CD4-positive, alpha-beta T cell treated with Interleukin-6 at 100 ng/mL for 8 hours (primary cell): ENCODE measurements at places on chromosomes 1 and 21.

DNA sequence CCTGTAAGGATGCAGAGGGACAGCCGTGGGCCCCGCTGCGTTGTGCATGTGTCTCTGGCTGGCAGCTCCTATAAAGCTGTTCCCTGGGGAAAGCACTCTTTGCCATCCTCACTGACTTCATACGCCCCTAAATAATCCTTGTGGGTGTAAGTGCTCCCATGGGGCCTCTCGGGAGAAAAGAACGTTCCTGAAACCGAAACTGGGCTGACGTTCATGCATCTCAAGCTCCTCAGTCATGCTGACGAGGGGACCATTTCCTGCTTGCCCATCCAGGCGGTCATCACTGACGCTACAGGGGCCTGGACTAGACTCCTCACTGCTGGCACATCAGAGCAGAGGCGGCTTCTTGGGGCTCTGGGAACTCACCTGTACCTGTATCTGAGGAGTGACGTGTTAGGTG is 73.1 kb upstream of the USP24 start:
- no peak for DNase-seq

- no peak for DNase-seq
Measured at GRCh38 chr1:81812712-81813111, 12.0 kb downstream of the ADGRL2 start.

DNA sequence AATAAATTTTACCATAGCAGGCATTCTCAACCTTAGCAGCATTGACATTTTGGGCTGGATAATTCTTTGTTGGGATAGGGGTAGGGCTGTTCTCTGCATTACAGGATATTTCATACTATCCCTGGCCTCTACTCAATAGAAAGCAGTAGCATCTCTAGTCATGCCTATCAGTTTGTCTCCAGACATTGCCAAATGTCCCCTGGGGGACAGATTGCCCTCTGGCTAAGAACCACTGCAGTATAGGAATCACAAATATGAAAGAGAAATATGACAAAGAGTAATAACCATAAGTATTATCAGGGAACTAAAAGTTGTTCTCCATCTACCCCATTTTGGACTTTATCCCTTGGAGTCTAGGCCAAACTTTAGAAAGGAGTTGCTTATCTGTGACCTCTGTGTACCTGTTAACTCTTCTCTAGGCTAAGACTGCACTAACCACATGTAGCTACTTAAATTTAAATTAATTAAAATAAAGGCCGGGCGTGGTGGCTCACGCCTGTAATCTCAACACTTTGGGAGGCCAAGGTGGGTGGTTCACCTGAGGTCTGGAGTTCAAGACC is 76.1 kb downstream of the AGO3 start:
- DNase-seq = no peak

GRCh38 chr1:118122234-118123004 is 62.6 kb downstream of the SPAG17 start:
- DNase-seq = no peak

DNA sequence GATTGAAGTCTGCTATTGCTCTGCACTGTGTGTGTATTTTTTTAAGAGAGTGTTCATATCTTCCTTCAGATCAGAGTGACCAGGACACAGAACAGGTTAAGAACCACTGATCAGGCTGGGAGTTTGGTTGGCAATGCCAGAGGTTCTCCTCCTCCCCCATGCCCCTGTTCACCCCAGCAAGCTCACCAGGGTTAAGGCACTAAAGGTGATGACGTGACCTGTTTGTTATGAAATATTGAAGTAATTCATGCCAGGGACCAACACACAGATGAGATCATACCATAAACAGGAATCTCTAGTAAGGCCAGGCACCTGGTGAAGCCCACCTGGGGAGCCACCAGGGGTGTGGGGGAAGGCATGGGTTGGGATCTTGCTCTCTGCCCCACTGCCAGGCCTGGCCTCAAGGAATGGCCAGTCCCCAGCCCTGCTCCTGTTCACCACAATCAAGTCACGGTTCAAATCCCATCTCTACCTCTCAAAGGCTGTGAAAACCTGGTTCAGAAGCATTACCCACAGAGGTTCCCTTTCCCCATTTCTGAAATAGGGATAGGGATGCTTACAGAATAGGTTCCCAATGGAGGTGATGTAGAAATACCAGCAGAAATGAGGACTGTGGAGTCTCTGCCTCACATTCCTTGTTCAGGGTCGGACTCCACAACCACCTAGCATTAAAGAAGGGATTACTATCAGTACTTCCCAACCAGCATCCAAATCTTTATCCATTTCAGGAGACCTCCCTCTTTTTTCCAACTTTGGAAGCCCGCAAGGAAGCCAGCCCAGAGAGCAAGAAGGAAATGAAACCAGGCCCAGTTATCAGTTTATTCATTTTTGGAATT is 2.4 kb downstream of the ID3 start:
- DNase-seq = no peak

DNA sequence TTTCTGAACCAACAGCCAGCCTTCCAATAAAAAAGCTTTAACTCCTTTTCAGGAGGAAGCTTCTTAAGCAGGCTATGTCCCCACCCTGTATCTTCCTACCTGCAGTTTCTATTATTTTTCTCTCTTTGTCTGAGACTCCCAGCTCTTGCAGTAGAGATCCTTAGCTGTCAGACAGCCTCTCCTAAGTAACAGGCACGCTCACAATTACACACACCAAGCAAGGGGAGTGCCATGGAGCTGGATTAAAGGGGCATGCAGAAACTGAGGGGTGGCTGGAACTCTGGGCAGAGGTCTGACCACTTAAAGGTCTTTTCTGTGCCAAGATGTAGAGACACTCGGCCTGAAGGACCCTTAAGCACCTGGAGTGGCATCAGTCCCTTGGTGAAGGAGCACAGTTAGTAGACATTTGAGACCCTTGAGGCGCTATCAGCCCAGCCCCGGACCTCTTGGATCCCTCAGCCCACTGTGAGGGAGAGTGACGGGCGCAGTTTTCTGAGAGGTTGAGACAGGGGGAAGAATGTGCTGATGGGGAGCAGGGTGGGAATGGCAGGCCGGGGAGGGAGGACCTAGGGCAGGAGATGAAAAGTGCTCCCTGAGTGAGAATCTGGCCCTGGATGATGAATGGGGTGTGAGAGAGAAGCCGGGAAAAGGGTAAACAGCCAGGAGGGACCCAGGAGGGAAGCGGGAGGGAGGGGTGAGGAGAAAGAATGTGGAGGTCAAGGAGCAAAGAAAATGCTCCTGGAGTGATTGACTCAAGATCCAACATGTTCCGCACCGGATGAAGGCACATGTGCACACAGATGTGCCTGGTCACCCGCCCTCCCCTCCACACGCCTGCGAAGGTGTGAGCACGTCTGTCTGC is 13.3 kb downstream of the PLXNA2 start:
- DNase-seq = no peak

DNA sequence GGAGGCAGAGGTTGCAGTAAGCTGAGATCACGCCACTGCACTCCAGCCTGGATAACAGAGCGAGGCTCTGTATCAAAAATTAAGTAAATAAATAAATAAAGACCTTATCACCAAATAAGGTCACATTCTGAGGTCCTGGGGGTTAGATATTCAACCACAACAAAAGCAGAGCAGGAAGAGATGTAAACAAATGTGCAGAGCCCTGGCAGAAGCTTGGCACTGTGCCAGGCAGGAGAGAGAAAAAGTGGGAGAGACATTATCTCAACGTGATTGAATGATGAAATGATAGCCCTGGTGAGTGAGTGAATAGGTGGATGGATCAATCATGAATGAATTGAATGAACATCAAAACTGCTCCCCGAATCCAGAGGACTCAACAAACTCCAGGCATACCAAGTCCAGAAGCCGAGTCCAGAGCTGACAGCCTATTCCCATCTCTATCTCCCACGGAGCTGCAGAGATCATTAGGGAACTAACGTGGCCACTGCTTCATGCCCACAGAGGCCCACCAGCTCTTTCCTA is 150.7 kb downstream of the TOMM20 start:
- no peak for DNase-seq

GRCh38 chr1:1915911-1916840 is 1.1 kb downstream of the CALML6 start:
- DNase-seq = no peak

DNA sequence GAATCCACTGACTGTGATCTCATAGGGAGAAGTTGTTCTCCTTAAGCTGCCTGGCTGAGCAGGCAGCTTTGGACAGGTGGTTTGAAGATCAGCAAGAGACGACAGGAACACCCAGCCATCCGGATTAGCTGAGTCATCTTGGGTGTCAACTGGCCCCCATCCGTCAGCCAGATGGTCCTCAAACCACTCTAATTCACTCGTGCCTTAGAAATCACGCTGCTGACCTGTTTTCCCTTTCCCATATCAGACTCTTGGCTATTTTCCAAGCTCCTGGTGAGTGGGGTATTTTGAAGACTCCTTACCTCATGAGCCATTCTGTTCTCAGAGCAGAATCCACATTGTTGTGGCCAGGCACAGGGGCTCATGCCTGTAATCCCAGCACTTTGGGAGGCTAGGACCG is 149.1 kb upstream of the L1TD1 start:
- no peak for DNase-seq

DNA sequence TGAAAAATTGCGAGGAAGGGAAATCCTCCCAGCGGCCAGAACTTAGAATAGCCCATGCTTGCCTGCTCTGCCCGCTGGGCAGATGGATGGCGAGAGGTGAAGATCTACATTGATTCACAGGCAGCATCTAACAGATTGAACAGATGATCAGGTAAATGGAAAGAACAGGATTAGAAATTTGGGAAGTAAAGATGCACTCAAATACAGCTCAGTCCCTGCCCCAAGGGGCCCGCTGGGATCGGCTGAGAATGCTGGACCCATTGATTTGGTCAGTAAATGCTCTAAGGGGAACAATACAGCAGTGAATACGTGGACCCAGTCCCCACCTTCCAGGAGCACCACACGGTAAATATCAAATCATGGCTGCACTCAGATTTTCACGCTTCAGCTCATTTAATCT is 248.2 kb downstream of the MATN1 start:
- DNase-seq = no peak

- DNase-seq = no peak
Measured at GRCh38 chr1:54339126-54339525, 67.1 kb downstream of the SSBP3 start.

DNA sequence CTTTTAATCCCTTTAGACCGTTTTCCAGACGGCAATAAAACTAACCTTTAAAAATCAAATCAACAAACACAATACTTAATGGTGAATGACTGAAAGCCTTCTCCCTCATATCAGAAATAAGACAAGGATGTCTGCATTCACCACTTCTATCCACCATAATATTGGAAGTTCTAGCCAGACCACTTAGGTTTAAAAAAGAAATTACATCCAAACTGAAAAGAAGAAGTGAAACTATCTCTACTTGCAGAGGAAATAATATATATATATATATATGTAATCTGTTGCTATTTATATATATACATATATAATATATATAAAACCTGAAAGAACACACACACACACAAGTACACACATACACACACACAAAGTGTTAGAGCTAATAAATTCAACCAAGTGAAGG is 100.4 kb downstream of the BRINP3 start:
- DNase-seq = no peak

GRCh38 chr21:43827015-43827611 is 37.7 kb downstream of the RRP1 start:
- DNase-seq = no peak

GRCh38 chr21:46187261-46187660 is 3.0 kb upstream of the SPATC1L start:
- DNase-seq = no peak

DNA sequence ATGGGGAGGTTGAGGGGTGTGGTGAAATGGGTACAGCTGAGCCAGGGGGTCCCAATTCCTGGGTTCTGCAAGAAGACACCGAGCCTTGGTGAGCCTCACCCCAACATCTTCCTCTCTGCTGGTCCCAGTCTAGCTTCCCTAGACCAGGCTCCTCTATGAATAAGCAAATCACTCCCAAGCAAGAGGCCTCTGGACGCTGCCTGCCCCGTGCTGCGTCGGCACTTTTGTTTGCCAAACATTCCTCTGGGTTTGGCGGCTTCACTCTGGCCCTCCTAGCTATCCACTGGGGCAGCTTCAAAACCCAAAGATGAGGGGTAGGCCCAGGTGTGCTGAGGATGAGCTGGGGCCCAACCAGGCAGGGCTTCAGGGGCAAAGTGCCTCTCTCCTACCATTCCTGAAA is 137.1 kb upstream of the CD34 start:
- DNase-seq = no peak

GRCh38 chr1:62836856-62837540 is 53.1 kb downstream of the ATG4C start:
- DNase-seq = no peak

DNA sequence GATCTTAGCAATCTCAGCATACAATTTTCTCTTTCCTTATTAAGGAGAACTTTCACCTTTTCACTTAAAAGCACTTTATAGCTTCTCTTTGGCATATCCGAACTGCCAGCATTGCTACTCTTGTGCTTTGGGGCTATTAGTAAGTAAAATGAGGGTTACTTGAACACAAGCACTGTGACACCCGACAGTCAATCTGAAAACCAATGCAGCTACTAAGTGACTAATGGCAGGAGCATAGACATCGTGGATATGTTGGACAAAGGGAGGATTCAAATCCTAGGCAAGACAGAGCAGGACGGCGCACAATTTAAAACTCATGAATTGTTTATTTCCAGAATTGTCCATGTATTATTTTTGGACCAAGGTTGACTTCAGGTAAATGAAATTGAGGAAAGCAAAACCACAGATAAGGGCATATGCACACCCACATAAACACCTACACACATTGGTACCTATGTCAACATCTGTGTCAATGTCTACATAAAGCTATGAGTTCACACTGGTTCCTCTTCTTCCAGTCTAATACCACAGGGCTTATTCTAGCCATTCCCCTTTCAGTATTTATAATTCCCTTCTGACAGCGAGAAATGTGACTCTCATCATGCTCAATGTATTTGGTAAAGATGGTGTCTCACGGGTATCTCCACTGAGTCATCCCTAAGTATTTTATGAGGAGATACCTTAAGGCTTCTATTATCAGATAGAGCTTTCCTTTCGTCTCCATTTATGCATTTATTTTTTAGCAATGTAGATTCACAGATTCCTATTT is 75.3 kb upstream of the RALGPS2 start:
- no peak for DNase-seq

GRCh38 chr1:28208818-28209441 is 23.9 kb downstream of the DNAJC8 start:
- DNase-seq = peak; percentile 59

- DNase-seq = no peak
Measured at GRCh38 chr1:33738976-33739375, 124.9 kb upstream of the HMGB4 start.

- no peak for DNase-seq
Measured at GRCh38 chr1:152411134-152411533, 2.9 kb downstream of the CRNN start.
